ENCODE measurements at places on chromosomes 3 and 15. TPM values are rescaled to one million over a fixed set of nuclear protein-coding genes. Genes with fewer than 3 reads are reported as not detected.

DNA sequence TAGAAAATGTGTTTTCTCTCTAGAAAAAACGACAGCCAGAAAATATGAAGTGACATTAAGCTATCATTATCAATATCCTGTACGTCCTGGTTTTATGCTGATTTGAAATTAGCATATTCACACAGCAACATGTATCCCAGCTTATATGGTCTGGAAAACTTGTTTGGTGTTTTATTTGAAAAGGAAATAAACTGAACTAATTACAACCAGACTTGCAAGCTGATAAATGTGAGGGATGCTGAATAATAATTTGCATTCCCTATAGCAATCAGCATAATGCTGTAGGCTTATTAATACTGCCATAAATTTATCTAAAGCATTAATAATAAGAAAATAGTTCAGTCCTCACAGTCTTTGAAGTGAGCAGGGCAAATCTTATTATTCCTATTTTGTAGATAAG, 336.9 kb upstream of the UMPS start:
- no peak overlapping the region for H3K27ac ChIP-seq
- no peaks in the 10 kb centered on the region for H3K4me1 ChIP-seq
- no peak for DNase-seq

- peak overlapping the region; percentile 53 for H3K27ac ChIP-seq
- no peak overlapping the region for H3K4me3 ChIP-seq
- no peaks in the 10 kb centered on the region for H3K27me3 ChIP-seq
- DNase-seq, result no peak
- peaks cover 87% of the 10 kb centered on the region for H3K4me1 ChIP-seq
Measured at GRCh38 chr3:16316847-16317560, 52.0 kb downstream of the OXNAD1 start.

GRCh38 chr3:154112146-154112852, 8.9 kb upstream of the ARHGEF26 start:
- no peaks in the 10 kb centered on the region for H3K4me1 ChIP-seq
- no peak overlapping the region for H3K4me3 ChIP-seq
- no peaks in the 10 kb centered on the region for H3K36me3 ChIP-seq
- DNase-seq, result no peak

DNA sequence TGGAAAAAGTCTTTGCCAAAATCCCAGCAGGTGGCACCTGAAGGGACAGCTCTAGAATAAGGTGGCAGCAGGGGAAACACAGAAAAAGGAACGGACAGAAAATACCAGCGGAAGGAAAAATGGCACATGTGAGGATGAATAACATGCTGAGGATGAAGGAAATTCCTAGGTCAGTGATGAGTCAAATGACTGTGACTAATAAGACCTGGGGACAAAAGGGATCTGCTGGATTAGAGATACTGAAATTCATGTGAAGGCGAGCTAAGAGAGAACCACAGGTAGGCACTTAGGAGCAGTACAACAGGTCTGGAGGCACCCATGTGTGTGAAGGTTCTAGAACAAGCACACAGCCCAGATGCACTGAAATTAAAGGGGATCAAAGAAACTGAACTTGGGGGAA, 482.5 kb downstream of the FOXP1 start:
- H3K27ac ChIP-seq, result no peak overlapping the region
- DNase-seq, result no peak
- peaks cover 30% of the 10 kb centered on the region for H3K36me3 ChIP-seq

KBTBD13 gene
- not detected for total RNA-seq

GRCh38 chr3:179794355-179794754, 141.5 kb downstream of the USP13 start:
- no peak for DNase-seq
- H3K4me1 ChIP-seq, result no peaks in the 10 kb centered on the region
- no peak overlapping the region for H3K4me3 ChIP-seq

GRCh38 chr3:2212206-2212605, 113.5 kb downstream of the CNTN4 start:
- H3K36me3 ChIP-seq, result no peaks in the 10 kb centered on the region
- no peak overlapping the region for H3K4me3 ChIP-seq
- no peak for DNase-seq
- no peak overlapping the region for H3K27ac ChIP-seq

UQCC5 gene
- 2.8 TPM for total RNA-seq

C3orf80 gene
- not detected for total RNA-seq

MAP1A gene
- total RNA-seq, result 1.2 TPM

SPG21 gene
- 29.4 TPM for total RNA-seq

CLSTN2 gene
- not detected for total RNA-seq

- H3K4me1 ChIP-seq, result no peaks in the 10 kb centered on the region
- H3K4me3 ChIP-seq, result no peak overlapping the region
- H3K27ac ChIP-seq, result no peak overlapping the region
- no peak for DNase-seq
- H3K36me3 ChIP-seq, result no peaks in the 10 kb centered on the region
- H3K27me3 ChIP-seq, result peaks cover 7% of the 10 kb centered on the region
Measured at GRCh38 chr3:118785415-118785814, 249.2 kb downstream of the IGSF11 start.

DNA sequence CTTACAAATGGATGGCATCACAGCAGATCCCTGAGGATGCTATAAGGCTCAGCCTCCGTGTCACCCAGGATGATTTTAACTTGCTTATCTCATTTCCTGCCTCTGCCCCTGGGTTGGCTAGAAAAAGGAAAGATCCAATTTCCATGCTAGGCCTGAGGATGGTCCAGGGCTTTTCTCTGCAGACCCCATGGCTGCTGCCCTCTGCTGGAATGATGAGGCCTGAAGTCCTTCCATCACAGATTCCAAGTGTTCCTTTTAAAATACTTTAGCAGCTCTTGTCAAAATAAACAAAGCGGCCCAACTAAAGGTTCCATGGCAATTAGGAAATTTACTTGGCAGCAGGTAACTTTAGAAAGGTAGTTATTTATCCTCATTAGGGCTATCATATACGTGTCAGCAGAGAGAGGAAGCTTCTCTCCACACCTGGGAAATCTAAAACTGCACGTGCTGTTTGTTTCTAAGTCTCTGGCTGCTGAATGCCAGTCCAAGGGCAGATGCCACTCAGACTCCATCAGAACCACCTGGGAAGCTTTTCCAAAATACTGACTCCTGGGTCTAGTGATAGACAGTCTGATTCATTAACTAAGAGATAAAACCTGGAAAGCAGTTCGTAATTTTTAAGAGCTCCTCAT, 401.9 kb upstream of the IL12A start:
- no peak for DNase-seq
- no peak overlapping the region for H3K27ac ChIP-seq
- H3K27me3 ChIP-seq, result no peaks in the 10 kb centered on the region
- no peaks in the 10 kb centered on the region for H3K36me3 ChIP-seq
- no peaks in the 10 kb centered on the region for H3K4me1 ChIP-seq
